ENCODE measurements at places on chromosomes 13 and 19.
A peak's percentile ranks its signal among the peaks of the same experiment; 100 is the strongest.

GRCh38 chr19:51503286-51503817, 1.8 kb upstream of the SIGLEC12 start:
- DNase-seq, result no peak

DNA sequence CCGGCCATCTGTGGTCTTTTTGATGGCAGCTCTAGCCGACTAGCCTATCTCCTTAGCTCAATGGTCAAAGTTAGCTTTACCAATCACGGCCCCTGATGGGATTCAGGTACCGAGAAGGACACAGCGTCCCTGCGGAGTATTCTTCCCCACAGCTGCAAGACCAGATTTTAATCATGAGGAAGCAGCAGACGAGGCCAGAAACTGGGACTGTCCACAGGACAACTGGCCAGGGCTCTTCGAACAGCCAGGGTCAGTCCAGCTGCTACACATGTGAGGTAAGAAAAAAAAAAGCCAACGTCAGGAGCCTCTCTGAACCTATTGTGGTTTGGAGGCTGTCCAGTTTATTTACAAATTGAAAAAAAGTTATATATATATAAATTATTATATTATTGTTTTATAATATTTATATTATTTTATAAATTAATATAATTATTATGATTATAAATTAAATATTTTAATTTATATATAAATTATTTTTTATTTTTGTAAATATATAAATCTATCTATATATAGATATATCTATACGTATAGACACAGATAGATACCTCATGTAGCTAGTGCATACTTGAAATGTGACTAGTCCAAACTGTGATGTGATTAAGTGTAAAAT, 10.8 kb downstream of the RINL start:
- no peak for DNase-seq

- DNase-seq, result no peak
These were observed 224.2 kb downstream of the RGCC start for GRCh38 chr13:41681587-41681986.

DNA sequence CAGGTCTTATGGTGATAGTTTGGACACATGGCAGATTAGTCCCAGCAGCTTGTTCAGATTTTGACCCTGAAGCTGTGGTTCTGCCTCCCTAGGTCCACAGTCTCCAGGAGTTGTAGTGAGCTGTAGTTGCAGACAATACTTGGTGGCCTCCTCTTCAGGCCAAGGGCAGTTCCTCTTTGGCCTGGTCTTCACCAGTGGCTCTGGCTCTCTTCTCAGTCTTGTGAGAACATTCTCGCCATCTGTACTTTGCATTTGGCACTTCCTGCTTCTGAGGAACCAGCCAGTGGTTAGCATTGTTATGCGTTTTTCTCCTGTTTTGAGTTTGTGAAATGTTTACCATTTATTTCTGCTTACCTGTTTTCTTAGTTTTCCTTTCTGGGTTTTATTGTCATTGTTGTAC, 40.7 kb downstream of the PCCA start:
- DNase-seq, result no peak

GRCh38 chr13:41085961-41086585, 24.8 kb downstream of the WBP4 start:
- DNase-seq, result no peak

DNA sequence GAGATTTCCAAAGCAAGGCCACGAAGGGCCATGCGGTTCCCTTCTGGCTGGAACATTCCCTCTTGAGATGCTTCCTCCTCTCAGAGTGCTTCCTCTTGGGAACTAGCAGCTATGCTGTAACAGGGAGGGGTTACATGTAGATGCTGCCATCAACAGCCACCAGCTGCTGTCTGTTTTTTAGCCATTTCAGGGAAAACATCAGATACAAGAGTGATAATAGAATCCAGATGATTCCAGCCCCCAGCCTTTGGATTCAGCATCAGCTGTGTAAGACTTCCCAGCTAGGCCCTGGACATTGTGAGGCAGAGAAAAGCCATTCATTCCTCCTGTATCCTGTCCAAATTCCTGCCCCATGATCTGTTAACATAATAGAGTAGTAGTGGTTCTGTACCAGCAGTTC, 8.2 kb upstream of the ZNF177 start:
- no peak for DNase-seq

DNA sequence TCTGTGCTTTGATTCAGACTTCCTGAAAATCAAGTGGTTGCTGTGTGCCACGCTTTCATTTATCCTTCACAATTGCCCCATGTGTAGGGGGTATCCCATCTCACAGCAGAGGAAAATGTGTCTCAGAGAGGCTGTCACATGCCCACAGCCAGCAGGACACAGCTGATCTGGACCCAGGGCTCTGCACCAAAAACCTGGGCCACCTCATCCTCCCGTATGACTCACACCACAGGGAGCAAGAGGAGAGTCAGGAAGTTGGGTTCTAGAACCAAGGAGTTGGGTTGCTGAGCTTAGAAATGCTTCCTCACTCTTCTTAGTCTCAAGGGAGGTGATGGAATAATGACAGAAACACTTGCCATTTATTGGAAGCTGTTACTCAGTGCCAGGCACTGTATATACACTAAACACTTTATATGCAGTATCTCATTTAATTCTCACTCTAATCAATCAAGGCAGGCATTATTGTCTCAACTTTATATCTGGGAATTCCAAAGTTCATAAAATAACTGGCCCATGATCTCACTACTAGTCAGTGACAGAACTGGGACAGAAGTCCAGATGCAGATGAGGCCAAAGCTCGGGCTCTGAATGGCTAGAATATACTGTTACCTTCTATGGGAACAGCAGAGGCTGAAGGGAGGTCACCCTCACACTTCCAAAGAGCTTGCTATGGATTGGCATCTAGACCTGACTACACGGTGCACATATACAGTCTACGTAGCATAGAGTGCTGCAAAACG, 47.7 kb upstream of the ATP12A start:
- DNase-seq, result no peak

DNA sequence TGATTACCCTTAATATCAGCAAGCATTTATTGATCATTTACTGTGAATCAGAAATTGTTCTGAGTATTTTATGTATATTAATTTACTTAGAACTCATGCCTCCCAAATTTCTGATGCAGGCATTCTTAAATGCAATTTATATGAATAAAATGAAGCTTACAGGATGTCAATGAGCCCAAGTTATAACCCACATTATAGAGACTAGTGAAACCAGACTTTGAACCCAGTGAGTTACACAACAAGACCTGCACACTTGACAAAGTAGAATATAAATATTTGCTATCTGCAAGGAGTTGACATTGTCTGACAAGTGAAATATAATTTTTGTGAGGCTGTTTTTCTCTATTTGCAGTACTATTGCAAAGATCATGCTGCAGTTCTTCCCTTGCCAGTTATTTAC, 656.0 kb downstream of the GPC5 start:
- DNase-seq, result no peak

DNA sequence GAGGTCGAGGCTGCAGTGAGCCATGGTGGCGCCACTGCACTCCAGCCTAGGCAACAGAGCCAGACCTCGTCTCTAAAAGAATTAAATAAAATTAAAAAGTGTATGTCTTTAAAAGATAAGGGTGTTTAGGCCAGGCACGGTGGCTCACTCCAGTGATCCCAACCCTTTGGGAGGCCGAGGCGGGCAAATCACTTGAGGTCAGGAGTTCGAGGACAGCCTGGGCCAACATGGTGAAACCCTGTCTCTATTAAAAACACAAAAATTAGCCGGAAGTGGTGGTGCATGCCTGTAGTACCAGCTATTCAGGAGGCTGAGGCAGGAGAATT, 7.5 kb upstream of the SDHAF1 start:
- DNase-seq, result no peak

DNA sequence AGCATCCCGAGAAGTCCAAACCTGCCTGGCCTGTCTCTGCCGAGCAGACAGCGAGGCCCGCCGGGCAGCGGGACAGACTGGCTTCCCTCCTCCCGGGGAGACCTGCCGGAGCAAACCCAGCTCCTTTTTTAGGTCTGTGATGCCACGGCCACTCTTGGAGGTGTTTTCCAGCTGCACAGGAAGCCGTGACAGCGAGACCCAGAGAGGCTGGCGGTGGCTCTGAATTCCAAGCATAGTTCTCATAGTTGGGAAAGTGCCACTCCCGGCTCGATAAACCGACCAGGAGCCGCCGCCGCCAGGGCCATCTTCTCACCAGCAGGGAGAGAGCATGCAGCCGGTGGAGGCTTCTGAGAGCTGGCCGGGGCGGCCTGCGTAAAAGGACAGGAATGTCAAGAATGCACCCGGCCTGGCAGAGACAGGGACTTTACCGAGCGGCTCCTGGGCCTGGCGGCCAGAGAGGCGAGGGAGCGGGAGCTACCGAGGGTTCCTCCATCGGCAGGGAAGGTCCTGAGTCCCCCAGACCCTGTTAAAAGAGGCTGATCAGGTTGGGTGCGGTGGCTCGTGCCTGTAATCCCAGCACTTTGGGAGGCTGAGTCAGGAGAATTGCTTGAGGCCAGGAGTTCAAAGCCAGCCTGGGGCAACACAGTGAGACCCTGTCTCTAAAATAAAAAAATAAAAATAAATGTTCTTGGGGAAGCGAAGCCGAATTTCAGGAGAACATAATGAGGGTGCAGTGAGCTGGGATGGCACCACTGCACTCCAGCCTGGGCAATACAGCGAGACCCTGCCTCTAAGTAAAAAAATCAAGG, 64.9 kb downstream of the GADD45B start:
- DNase-seq, result peak; percentile 91

- DNase-seq, result no peak
These were observed 75.3 kb upstream of the POMP start for GRCh38 chr13:28583651-28584091.

DNA sequence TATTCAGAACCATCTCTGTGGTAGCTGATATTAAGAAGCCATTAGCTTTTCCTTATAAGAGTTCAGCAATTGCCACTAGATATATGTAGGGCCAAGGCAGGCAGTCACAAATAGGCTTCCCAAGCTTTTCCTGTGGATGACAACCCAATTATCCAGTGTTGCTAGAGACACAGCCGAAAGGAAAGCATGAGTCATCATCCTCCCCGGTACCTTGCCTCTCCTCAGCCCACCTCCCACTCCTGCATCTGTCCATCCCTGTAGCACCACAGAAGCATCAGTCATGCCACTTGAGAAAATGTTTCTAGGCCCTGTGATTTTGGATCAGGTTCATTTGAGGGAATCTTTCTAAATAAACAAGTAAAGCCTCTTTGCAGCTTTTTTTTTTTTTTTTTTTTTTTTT, 204.3 kb downstream of the DNAJC15 start:
- no peak for DNase-seq

DNA sequence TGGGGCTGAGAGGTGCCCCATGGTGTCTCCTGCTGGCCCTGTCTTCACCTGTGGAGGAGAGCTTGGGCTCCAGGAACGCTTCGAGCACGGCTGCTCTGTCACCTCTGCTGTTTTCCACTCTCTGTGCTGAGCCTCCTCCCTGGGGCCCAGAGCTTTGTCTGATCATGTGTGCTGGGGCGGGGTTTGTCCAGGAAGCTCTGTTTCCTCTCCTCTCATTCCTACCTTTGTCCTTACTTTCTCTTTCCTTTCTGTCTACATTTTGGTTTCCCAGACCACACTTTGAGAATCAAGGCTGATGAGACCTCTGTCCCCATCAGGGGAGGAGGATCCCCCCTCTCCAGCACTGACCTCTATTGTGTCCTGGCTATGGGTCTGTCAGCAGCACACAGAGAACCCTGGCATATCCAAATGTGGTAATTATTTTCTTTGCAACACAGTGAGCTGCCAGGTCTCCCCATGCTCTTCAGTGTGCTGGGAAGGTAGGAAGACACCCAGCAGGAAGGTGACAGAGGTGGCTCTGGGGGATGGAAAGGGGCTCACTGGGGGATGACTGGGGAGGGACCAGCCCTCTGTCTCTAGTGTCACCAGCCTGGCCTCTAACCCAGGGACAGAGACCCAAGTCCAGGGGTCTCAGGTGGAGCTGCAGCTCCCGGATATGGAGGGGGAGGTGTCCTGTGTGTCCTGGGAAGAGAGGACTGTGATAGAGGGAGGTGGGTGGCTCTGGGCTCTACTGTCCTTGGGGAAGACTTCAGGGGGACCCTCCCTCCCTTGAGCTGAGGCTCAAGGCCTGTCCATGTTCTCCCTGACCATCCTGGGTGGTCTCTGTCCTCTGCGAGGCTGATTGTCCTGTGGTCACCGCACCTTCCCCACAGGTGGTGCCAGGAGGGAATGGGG, at the start of gene CEACAM1:
TSS of gene CEACAM1 (minus strand) at position 128 of the 894 bp plus-strand sequence. CDS start at position 21, 107 bp downstream.
- no peak for DNase-seq

DNA sequence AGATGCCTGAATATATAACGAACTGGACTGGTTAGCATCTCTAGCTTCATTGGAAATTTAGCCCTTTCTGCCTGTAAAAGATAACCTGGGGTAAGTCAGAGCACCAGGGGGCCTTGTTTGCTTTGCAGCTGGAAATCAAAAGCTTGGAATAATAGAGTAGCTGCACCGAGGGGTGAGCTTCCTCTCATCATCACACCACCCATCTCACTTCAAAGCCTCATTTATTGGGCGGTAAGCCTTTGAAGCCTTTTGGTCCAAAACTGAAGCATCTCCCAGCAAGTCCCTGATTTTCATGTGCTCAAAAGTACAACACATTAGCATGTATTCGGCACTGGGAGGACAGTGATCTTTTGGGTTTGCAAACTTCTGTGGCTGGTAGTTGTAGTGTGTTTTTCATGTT, 405.1 kb downstream of the FOXO1 start:
- no peak for DNase-seq

GRCh38 chr13:23414682-23415081, 18.8 kb downstream of the SACS start:
- DNase-seq, result no peak

DNA sequence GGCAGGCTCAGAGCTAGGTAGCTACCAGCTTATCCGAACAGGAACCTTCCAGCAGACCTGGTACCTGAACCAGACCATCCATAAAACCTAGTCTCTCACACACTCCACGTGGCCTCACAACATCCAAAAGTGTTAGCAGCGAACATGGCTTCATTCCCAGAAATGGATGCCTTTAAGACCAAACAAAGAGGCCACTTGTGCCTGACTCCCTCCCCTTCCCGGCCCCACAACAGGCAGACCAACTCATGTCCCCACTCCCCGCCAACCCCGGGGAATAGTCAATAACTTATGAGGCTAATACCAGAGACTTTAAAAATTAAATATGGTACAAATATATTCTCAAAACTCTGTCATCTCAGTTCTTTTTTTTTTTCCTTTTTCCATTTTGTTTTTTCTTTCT, 46.2 kb downstream of the ZNF557 start:
- no peak for DNase-seq

GRCh38 chr19:47075941-47076340, 27.5 kb upstream of the TMEM160 start:
- no peak for DNase-seq

DNA sequence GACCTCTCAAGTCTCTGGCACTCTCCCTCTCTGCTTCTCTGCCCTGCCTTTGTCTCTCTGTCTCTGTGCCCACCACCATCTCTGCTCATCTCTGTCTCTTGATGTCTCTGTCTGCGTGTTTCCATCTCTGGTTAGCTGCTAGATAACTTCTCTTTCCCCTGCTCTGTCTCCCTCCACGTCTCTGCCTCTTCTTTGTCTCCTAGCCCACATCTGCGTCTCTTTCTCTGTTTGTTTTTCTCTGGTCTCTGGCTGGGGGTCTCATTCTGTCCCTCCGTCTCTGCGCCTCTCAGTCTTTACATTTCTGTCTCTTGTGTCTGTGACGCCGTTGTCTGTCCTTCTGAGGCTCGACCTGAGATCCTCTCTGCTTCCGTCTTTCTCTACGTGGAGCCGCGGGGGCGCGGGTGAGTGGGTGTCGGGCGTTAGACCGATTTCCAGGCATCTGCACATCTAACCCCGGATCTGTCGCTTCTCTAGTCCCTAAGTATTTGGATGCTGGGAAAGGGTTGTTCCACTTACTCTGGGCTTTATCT, 386 bp downstream of the GIPR start:
- DNase-seq, result no peak
